Uterus (tissue), 4 donors: ENCODE measurements at places on chromosomes 2 and 18. TPM values are rescaled to one million over a fixed set of nuclear protein-coding genes. Genes with fewer than 3 reads are reported as not detected.

GRCh38 chr2:60309941-60310660, 243.4 kb downstream of the BCL11A start:
- DNase-seq, result no peak

GRCh38 chr2:182448371-182448770, 21.5 kb upstream of the PDE1A start:
- no peak for DNase-seq

DNA sequence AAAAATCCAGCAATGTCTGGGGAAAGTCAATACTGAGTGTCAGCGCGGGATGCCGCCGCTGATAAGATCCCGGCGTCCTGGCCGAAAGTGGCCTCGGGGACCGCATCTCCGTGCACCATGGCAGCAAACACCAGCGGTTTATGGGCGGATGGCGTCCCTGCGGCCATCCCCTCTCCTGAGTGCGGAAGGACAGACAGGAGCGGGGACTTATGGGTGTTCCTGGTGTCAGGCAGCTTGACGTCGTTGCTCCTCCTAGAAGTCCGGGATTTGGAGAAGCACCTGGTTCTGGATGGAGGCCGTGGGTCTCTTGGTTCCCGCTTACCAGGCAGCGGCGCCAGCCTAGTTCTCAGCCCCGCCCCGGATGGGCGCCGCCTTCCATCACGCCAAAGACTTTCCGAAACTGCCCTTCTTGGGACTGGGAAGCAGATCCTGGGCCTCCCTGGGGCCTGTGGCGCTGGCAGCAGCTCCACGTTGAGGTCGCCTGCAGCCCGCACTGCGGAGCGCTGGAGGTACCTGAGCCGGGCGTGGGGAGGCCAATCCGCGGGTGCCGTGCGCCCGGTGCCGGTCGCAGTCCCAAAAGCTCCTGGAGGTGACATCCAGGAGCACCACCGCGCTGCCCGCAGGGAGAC, 119.1 kb downstream of the CCDC74A start:
- no peak for DNase-seq

Gene HAUS1
- total RNA-seq, result 24.8 TPM

DNA sequence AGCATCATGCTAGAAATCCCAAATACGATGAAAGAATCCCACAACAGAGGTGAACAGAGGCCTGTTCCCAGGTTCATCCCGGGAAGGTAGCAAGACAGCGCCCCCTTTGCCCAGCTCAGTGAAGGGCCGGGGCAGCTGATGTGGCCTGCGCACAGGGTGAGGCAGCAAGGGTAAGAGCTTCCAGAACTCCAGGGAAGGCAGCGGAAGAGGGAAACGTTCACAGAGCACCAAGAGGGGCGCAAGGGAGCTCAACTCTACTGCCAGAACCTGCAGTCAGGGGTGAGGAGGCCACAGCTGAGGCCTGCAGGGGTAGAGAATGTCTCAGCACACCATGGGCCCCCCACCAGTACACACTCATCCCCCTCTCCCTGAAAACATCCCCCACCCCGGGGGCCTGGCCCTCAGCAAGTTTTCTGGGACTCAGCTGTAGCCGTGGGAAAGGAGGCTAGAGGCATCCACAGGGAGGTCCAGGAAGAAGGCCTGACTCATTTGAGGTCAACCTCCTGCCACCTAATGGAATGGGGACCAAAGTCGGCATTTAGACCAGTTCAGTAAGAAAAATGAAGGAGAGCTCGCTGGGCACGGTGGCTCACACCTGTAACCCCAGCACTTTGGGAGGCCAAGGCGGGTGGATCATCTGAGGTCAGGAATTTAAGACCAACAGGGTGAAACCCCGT, 95.6 kb upstream of the ASAP2 start:
- DNase-seq, result no peak

GRCh38 chr2:33441235-33441810, 35.1 kb upstream of the RASGRP3 start:
- DNase-seq, result peak; percentile 40

DNA sequence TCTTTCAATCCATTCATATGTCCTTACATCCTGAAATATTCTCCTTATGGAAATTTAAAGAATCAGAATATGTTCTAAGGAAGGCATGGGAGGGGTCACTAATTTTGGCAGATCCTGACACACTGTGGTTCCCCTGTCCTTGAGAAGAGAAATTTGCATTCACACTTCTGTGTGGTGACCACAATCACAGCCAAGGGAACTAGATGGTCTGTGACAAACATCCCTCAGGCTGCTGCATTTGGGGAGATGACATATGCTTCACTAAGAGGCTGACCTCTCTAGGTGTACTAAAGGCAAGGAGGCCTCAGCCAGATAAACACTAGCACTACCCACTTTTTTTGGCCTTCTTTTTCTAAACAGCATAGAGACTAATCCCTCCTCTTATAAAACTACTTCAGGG, 129.6 kb downstream of the MREG start:
- DNase-seq, result no peak

Gene MAP2
- total RNA-seq, result 10.3 TPM

DNA sequence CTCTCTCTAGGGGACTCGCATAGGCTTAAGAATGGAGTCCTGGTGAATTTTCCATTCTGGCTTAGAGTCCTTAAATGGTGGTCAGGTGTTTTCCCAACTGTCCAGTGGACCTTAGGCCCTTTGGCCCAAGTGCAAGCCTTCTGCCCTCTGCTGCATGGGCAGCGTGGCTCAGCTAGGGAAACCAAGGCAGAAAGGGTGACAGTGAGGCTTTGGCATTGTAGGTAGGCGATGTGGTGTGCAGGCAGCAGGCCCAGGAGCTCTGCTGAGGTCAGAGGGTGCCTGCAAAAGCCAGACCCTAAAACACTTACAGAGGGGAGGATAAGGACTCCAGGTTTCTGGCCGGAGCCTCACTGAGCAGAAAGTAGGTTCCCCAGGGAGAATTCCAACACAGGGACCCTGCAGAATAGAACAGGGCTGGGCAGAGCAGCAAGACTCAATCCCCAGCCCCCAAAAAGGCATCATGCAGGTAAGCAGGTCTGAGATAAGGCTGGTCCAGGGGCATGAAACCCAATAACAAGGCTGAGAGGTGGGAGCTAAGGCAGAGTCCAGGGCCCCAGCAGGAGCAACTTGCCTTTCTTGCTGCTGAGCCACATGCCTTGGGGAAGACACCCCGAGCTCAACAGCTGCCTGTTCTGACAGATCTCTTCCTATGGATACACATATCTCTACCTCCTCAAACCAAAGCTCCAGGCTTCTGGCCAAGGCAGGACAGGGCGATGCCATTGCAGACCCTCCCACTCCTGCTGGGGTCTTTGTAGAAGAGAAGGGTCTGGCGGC, 199.7 kb downstream of the TNS1 start:
- DNase-seq, result peak; percentile 18

GRCh38 chr2:157324331-157324843, 1.2 kb downstream of the ERMN start:
- no peak for DNase-seq
